ENCODE measurements at places on chromosomes 6 and 20.

GRCh38 chr6:129866256-129866655, 5.1 kb upstream of the TMEM244 start:
- DNase-seq: no peak

GRCh38 chr20:17659801-17660200, 22.2 kb downstream of the RRBP1 start:
- DNase-seq: no peak

GRCh38 chr6:85261271-85261670, 188.6 kb upstream of the NT5E start:
- DNase-seq: no peak

DNA sequence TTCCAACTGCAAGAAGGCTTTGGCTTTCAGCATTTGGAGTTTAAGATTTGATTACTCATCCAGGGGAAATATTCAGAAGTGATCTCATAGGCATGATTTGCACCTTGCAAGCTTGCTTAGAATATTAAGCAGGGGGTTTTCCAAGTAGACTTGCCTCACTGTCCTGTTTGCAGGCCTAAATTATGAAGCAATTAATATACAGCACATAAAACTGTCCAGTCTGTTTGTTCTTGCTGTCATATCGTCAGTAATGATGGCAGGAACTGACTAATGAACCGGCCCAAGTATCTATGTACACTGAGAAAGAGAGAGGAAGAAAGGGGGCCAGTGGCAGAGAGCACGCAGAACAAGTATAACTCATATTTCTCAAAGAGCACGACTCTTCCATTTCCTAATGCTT, 212.5 kb upstream of the SUPT3H start:
- DNase-seq: no peak

- DNase-seq: no peak
These were observed 256.1 kb downstream of the PLCB1 start for GRCh38 chr20:8388141-8388540.

DNA sequence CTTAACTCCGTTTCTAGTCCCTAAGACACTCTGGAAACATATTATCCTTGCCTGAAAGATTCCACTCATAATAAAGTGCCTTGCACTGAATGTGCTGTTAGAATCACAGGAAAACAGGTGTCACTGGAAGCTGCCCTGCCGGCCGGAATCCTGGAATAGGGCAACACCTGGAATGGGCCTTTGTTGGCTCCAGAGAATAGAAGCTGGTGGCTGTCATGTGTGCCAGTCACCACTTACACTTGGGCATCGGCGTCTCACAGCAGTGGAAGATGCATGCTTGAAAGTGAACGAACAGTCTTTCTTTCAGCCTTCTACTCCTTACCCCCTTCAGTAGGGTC, 90.8 kb upstream of the AFDN start:
- no peak for DNase-seq

DNA sequence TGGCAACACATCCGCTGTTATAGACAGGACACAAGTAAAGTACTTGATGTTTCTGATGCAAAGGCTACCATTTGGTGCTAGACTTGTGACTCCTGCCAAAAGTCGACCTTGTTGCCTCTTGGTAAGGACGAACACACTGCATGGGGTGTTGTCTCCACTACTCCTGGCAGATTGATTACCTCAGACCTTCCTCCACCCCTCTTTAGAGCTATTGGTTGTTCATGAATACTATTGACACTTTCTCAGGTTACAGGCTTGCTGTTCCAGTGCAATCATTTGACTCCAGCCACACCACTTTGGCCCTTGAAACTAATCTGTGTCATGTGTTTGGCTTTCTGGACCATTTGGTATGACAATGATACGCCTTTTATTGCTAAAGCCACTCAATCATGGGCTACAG, 62.3 kb downstream of the TRMT11 start:
- DNase-seq: no peak

DNA sequence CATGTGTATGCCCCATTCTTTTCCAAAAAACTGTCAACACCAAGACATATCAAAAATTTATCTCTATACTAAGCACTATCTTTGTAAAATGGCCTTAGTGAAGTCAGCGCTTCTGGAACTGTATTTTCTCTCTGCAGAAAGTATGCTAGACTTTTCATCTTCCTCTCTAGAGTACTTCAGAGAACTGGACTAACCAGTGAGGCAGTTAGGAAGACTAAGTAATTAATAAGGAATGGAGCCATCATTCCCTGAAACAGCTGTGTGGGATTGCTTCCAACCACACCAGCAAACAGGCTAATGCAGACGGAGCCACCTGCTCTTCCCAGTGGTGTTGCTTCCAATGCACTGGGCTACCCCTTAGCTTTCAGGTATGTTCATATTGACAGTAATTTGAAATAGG, 169.1 kb upstream of the FUT9 start:
- DNase-seq: peak; percentile 11

GRCh38 chr6:84835340-84835739, 70.9 kb upstream of the TBX18 start:
- no peak for DNase-seq

- DNase-seq: peak; percentile 64
These were observed 53.6 kb upstream of the BHLHE23 start for GRCh38 chr20:63060057-63060991.

GRCh38 chr6:43389730-43390295, 20.4 kb upstream of the ZNF318 start:
- no peak for DNase-seq

DNA sequence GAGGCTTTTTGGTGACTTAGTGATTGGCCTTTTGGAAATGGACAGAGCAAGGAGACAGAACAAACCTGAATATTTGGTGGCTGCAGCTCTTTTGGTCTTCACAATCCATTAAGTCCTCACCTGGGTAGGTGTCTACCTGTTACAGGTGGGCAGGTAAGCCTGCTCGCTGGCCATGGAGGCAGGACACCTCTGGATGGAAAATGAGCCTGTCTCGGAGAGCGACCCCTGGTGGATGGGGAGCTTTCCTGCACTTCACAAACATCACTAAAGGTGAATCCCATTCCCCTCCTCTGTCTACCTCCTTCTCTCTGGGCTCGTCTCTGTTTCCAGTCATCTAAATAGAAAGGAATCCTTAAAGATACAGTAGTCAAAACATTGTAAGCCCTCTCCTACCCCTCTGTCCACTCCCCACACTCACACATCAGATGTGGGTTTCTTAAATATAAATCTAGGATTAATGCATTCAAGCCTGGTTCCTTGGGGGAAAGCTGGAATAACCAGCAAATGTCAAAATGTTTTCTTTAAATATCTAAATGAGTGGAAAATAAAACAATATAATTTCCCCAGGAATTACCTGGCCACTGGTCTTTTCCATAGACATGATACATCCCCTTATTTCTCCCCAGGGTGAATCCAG, 304.9 kb downstream of the CDH26 start:
- peak; percentile 23 for DNase-seq

DNA sequence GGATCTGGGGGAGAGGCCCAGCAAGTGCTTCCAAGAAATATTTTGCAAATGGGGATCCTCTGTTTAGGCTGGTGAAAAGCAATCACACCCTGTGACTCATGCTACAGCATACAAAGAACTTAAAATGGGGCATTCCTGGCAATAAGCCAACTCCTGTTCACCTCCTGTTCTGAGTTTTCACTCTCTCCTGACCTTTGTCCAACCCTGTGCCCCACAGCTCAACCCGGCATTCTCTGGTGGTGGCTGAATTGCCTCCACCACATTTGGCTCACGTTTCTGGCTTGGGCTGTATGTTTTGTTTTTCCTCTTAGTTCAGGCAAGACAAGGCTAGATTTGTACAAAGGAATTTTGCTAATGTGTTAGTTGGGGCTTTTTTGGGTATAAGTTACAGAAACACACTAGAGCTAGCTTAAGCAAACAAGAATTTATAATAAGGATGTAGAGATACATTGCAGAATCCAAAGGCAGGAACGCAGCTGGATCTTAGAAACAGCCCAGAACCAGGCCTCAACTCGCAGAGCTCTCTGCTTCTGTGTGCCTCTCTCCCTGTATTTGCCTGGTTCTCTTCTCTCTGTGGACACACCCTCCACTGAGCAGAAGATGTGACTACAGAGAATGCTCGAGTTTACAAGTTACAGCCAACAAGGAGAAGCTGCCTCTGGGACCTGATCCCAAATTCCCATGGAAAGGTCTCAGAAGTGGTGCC, 9.4 kb downstream of the ABCC10 start:
- DNase-seq: no peak

DNA sequence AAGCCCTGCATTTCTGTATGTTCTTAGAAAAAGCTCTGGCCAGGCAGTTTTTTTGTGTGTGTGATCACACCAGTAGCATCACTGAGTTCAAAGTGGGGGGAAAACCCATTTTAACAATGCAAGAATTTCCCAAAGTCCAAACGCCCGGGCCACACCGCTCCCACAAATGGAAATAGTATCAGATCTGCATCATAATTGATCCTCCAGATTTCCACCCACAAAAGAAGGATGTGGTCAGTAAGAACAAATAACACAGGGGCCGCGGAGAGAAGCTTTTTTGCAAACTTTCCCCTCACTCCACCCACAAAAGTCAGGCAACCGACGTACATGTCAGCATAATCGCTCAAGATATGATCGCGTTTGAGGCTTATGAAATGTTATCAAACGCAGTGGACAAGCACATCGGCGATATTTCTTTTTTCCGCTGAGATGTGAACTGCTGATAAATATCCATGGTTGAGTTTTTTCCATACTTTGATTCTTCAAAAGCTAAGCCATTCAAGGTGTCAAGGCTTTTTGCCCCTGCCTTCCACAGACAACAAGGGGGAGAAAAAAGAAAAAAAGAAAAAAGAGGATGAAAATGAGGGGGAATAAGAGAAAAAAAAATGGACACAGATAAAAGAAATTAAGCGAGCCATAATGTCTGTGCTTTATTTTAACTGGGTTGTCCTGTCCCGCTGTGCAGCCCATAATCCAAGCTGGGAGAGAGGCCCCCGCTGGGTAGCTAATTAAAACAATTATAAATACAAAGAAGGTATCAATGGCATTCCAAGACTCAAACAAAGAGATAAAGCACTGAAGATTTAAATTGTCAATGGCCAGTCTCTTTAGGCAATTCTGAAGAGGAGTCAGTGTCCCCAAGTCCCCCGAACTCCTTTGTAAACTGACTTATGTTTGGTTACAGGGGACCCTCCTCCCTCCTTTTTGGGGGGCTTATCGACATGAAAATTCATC, 143.5 kb downstream of the ZFP64 start:
- no peak for DNase-seq

DNA sequence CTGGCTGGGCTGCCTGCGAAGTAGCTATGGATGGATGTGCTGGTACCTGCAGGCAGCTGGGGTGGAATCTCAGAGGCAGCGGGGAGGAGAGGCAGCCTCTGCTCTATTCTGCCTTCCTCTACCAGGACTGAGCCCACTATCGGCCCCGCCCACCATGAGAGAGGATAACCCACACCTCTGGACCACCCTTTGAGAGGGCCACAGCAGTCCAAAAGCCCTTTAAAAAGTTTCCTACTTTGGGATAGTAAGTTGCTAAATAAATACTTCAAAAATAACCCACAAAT, 36.1 kb downstream of the EZR start:
- no peak for DNase-seq

DNA sequence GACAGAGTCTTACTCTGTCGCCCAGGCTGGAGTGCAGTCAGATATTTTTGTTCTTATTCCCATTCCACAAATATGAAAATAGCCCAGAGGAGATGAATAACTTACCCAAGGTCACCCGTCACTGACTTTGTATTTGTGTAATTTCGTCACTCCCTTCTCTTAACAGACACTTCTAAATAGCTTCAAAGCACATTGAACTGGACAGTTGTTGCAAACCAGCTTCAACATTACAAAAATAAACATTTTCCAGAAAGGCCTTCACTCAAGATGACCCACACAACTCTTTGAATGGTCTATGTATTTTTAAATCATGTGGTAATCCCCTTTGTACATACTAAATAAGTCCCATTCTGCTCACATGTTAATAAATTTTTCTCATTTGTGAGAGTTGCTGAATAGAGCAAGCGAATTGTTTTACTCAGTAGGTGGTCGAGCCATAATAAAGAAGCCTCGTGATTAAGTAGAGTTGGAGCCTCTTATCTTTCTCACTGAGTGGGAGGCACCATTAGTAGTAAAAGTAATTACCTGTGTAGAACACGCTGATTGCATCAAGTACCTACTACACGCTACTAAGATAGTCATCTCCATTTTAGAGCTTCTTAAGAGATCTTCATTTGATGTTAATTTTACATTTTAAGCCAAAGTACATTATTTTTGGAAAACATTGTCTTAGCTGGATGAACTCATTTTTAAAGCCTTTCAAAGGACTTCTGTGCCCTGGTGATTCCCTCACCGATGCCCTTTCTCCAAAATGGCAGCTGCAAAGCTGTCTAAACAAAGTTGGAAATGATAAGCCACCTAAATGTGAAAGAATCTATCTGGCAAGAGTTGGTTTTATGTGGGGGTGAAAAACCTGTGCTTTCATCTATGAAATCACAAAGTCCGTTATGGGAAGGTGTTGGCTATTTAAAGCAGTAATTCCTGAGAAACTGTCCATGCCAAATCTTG, 110.0 kb downstream of the TSHZ2 start:
- DNase-seq: peak; percentile 8

- DNase-seq: no peak
These were observed 46.5 kb downstream of the ADTRP start for GRCh38 chr6:11732036-11732631.

DNA sequence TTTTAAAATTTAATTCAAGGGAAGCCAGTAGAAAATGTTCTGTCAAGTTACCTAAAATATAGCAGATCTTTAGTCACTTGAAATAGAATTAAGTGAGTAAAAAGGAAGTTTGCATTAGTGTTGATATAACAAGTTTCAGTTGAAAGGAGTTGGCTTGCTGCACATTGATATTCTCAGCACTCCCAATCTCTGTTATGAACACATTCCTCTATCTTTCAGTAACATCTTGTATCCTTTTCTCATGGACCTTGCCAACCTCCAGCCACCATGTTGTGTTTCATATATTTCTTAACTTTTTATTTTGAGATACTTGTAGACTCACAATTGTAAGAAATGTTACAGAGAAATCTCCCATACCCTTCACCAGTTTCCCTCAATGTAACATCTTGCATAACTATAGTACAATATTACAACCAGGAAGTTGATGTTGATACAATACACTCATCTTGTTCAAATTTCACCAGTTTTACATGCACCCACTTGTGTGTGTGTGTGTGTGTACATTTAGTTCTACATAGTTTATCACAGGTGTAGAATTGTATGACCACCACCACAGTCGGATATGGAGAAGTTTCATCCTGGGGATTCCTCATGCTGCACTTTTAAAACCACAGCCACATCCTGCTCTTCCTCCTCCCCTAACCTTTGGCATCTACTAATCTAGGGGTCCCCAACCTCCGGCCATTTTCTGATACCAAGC, 20.2 kb upstream of the PAQR8 start:
- DNase-seq: no peak

DNA sequence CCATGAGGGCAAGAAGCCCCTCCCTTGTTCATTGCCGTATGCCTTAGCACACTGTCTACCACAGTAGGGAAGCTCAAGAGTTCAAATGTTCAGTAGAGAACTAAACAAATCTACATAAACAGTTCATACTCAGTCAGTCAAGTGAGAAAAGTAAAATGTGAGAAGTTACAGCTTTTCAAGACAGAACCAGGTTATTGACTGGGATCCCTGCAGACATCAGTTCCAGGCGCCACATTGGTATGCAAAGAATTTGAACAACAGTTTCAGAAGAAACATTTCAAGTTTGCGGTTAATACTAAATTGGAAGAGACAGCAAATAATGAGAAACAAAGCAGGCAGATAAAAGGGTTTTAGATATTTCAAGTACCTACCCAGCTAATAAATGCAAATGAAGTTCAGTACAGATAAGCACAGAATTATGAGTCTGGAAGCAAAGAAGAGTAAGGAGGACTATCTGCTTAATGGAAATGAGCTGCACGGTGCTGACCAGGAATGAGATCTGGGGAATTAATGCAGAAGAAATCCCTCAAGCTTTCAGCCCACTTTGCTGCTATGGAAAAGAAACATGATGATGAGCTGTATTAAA, 246.2 kb downstream of the HACE1 start:
- DNase-seq: no peak

GRCh38 chr6:43747784-43748183, 22.2 kb upstream of the VEGFA start:
- DNase-seq: no peak

All from NCI-H1417 (cell line).